ENCODE measurements at places on chromosomes 3 and 15.

DNA sequence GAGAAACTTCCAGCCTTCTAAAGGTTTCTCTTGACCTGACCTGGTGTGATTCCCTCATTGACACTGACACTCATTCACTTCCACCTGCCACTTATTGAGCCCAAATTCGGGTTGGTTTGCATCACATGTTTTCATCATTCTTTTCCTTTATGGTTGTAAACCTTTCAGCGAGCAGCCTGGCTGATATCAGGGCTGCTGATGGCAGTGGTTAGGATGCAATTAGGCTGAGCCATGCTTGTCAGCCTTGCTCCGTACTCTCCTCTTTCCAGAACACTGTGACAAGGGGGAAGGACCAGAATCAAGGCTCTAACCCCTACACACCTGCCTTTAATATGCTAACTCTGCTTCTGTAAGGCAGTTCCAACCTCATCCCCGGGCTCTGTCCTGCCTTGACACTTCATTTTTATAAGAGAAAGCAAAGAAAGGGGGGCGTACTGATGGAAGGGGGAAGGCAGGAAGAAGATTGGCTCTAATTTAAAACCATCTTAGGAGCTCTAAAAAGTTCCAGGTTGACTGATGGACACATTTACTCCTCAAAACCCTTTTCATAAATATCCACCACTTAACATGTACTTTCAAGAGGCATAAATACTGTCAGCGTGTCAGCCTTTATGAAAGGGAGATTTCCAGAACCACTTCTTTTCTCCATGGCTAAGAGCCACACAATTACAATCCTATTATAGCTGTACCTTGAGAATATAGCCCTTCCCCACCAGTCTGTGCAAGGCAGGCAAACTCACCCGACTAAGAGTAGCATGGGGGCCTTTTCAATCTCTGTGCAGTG, 5.7 kb downstream of the NMNAT3 start:
- DNase-seq = no peak

- DNase-seq = no peak
Measured at GRCh38 chr15:54719325-54719724, 477.4 kb downstream of the RSL24D1 start.

GRCh38 chr3:13091898-13092611, 18.8 kb upstream of the IQSEC1 start:
- DNase-seq = peak; percentile 52

GRCh38 chr3:144511346-144511745, 539.7 kb downstream of the DIPK2A start:
- DNase-seq = no peak

GRCh38 chr15:60389261-60390077, 8.3 kb downstream of the ANXA2 start:
- DNase-seq = no peak

GRCh38 chr3:54777141-54777540, 150.7 kb downstream of the LRTM1 start:
- no peak for DNase-seq

DNA sequence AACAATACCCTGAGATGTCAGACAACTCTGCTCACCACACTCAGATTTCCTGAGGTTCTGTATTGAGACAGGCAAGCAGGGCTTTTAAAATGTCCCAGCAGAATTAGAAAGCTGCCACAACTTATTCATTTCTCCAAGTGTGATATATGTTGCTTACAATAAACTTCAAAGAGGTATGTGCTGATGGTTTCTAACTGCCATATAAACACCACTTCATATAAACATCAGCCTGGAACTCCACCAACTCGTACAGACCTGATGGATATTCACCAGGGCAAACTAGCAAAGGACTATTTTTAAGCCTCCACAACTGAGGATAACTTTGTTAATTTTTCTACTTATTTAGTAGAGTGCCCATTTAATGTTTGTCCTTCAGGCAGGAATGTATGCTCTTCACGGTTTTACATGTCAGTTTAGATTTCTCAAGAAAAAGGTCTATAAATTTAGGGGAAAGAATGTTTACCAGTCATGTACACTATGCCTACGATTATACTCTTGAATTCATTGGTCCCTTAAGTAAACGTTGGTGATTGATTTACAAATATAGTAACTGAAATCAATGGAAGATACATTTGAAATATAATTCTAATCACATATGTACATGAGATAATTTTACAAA, 109.6 kb upstream of the ABI3BP start:
- DNase-seq = no peak

DNA sequence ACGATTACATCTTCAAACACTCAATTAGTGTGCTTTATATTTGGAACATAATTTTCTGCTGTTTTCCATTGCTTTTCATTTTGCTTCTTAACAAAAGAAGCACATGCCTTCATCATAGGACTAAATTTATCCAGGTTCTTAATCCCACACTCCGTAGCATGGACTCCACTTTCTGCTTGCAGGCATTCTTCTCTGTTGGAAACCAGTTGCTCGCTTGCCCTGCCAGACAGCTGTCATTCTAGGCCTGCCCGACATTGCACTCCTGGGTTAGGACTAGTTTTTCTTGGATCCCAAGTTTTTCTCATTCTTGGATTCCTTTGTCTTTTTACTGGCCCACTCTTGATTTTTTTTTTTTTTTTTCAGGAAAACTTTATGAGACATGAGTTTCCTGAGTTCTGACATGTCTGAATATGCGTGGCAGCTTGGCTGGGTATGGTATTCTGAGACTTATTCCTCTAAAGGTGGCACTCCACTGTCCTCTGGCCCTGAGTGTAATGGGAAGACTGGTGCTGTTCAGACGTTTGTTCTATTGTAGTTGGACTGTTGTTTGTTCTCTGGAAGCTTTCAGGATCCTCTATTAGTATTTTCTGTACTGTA, 6.3 kb upstream of the ATP1B3 start:
- DNase-seq = no peak

Measured in effector memory CD4-positive, alpha-beta T cell (primary cell).